ENCODE measurements at places on chromosomes 13 and 19.

DNA sequence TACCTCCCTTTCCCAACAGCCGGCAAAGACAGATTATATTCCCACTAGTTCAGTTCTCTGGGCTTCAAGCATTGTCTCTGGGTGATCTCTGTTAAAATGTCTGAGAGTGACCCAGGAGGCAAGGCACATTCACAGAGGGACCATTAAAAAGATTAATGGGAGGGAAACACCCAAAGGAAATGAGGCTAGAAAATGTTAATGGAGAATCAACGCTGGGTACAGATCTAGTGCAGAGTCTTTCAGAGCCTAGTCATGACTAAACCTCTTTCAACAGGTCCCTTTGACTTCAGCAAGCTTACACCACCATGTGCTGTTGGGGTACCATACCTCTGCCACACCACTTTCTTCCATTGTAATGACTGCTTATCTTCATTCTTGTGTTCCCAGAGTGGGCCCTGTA lies 358.6 kb downstream of the DCT start:
- H3K4me3 ChIP-seq: no peak overlapping the region
- no peaks in the 10 kb centered on the region for H3K27me3 ChIP-seq
- H3K4me1 ChIP-seq: no peaks in the 10 kb centered on the region
- H3K27ac ChIP-seq: no peak overlapping the region

- H3K4me3 ChIP-seq: no peak overlapping the region
- DNase-seq: no peak
- H3K4me1 ChIP-seq: no peaks in the 10 kb centered on the region
- no peak overlapping the region for H3K27ac ChIP-seq
- no peaks in the 10 kb centered on the region for H3K27me3 ChIP-seq
- H3K36me3 ChIP-seq: peaks cover 8% of the 10 kb centered on the region
Measured at GRCh38 chr13:113955235-113955634, 18.6 kb downstream of the C13orf46 start.

GRCh38 chr13:113832205-113832604 lies 31.7 kb downstream of the GAS6 start:
- no peak for DNase-seq
- H3K36me3 ChIP-seq: no peaks in the 10 kb centered on the region
- no peaks in the 10 kb centered on the region for H3K4me1 ChIP-seq
- no peak overlapping the region for H3K4me3 ChIP-seq
- H3K27ac ChIP-seq: no peak overlapping the region
- no peaks in the 10 kb centered on the region for H3K27me3 ChIP-seq

GRCh38 chr19:16458391-16459341 lies 13.1 kb downstream of the EPS15L1 start:
- no peak for DNase-seq
- H3K4me3 ChIP-seq: no peak overlapping the region
- no peaks in the 10 kb centered on the region for H3K27me3 ChIP-seq
- H3K27ac ChIP-seq: no peak overlapping the region
- H3K36me3 ChIP-seq: no peaks in the 10 kb centered on the region
- peaks cover 29% of the 10 kb centered on the region for H3K4me1 ChIP-seq

DNA sequence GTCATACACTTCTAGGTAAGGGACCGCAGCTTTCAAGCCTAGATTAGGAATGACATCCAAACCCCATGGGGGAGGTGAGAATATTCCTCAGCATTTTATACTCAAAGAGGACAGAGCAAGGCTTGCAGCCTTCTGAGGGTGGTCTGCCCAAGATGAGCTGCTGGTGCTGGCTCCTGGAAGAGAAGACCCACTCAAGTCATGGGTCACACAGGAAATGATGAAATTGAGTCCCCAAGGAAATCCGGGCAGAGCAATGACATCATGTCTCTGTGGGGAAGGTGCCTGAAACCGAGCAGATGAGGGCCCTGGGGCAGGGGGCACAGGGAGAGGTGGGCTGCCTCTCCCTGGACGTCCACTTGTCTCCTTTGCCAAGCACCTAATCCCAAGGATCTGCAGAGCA lies 468.7 kb downstream of the TSHZ3 start:
- no peaks in the 10 kb centered on the region for H3K4me1 ChIP-seq
- no peak overlapping the region for H3K27ac ChIP-seq
- no peaks in the 10 kb centered on the region for H3K36me3 ChIP-seq
- no peak for DNase-seq
- no peaks in the 10 kb centered on the region for H3K27me3 ChIP-seq

DNA sequence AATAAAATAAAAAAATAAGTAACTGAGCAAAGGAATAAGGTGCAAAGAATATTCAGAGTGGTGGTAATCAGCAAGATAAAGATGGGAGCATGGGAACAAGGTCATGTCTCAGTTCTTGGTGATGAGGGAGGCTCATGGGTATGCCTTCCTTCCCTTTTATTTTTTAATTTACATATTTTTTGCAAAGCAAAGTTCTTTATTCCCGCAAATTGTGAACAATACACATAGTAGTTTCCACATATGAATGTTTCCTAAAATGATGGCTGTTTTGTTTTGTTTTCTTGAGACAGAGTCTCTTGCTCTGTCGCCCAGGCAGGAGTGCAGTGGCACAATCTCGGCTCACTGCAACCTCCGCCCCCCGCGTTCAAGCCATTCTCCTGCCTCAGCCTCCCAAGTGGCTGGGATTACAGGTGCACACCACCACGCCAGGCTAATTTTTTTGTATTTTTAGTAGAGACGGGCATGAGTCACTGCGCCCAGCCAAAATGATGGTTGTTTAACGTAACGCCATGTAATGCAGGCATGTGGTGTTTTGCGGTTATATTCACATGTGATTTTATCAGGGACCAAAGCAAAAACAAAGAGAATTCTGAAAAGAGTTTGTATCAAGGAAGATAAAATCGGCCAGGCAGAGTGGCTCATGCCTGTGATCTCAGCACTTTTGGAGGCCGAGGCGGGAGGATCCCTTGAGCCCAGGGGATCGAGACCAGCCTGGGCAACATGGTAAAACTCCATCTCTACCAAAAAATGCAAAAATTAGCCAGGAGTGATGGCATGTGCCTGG lies 4.5 kb upstream of the ADGRE2 start:
- no peak overlapping the region for H3K4me3 ChIP-seq
- H3K4me1 ChIP-seq: peaks cover 14% of the 10 kb centered on the region
- H3K36me3 ChIP-seq: no peaks in the 10 kb centered on the region
- no peaks in the 10 kb centered on the region for H3K27me3 ChIP-seq

DNA sequence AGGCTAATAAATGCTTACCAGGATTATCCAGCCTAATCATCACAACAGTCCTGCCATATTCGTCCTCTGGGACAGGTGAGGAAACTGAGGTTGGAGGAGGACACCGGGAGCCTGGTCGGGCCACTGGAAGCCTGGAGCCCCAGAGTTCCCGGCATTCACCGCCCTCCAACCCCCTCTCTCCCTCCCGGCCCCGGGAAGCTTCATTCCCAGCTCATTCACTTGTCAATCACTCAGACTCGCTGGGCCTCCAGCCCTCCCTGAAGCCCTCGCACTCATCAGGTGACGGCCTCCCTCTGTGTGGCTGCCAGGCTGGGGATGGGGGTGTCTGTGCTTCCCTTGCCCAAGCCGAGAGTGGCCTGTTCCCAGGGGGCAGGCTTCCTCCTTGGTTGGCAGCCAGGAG lies 22.5 kb upstream of the ZNF99 start:
- H3K27me3 ChIP-seq: no peaks in the 10 kb centered on the region
- no peak overlapping the region for H3K27ac ChIP-seq
- no peaks in the 10 kb centered on the region for H3K4me1 ChIP-seq
- DNase-seq: no peak
- H3K4me3 ChIP-seq: no peak overlapping the region

GRCh38 chr19:16455489-16455888 lies 16.3 kb downstream of the EPS15L1 start:
- H3K27ac ChIP-seq: no peak overlapping the region
- no peaks in the 10 kb centered on the region for H3K27me3 ChIP-seq
- no peaks in the 10 kb centered on the region for H3K36me3 ChIP-seq

GRCh38 chr13:98273067-98273823 lies 96.2 kb upstream of the RNF113B start:
- no peak for DNase-seq
- no peaks in the 10 kb centered on the region for H3K36me3 ChIP-seq
- no peak overlapping the region for H3K27ac ChIP-seq
- H3K27me3 ChIP-seq: no peaks in the 10 kb centered on the region

DNA sequence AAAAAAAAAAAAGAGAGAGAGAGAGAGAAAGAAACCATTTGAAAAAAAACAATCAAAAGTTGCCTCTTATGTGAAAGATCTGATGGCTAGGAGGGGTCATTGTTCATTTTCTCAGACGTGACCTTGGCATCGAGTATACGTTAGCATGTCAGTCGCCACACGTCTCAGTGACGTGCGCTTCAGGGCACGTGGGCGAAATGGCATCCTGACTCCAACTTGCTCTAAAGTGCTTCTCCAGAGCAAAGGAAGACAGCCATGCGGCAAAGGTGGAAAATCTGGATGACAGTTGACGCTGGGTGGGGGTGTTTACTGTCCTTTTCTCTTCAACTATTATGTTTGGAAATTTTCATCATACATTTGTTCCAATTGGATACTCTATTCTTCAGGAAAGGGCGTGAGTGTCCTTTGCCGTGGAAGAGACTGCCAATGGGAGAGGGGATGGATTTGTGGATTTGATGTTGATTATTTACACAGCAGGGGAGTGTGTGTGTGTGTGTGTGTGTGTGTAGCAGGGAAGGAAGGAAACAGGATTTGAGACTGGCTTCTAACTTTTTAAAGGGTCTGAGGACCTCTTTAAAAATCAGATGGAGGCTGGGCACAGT lies 25.0 kb downstream of the KLF2 start:
- H3K27me3 ChIP-seq: no peaks in the 10 kb centered on the region
- no peaks in the 10 kb centered on the region for H3K36me3 ChIP-seq

GRCh38 chr19:12217332-12217731 lies 54.4 kb downstream of the ZNF136 start:
- no peak overlapping the region for H3K27ac ChIP-seq
- no peaks in the 10 kb centered on the region for H3K36me3 ChIP-seq
- no peak for DNase-seq
- H3K4me1 ChIP-seq: no peaks in the 10 kb centered on the region

DNA sequence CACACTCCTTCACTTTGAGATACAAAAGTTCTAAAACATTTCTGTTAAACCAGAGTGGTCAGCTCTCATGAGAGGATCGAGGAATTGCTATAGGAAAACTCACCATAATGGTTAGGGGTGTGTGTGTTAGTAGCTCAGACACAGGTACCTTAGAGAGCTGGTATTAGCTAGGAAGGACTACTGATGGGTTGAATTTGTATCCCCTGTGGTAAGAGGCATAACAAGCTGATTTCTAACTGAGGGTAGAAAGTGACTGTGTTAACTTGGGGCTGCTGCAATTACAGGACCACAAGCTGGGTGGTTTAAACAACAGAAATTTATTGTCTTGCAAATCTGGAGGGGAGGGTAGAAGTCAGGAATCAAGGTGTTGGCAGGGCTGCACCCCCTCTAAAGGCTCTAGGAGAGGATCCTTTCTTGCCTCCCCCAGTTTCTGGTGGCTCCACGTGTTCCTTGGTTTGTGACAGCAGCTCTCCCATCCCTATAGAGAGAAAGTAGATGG lies 17.4 kb downstream of the LEUTX start:
- no peaks in the 10 kb centered on the region for H3K27me3 ChIP-seq
- no peak overlapping the region for H3K27ac ChIP-seq
- no peaks in the 10 kb centered on the region for H3K36me3 ChIP-seq
- H3K4me1 ChIP-seq: peaks cover 3% of the 10 kb centered on the region
- no peak for DNase-seq
- H3K4me3 ChIP-seq: no peak overlapping the region

DNA sequence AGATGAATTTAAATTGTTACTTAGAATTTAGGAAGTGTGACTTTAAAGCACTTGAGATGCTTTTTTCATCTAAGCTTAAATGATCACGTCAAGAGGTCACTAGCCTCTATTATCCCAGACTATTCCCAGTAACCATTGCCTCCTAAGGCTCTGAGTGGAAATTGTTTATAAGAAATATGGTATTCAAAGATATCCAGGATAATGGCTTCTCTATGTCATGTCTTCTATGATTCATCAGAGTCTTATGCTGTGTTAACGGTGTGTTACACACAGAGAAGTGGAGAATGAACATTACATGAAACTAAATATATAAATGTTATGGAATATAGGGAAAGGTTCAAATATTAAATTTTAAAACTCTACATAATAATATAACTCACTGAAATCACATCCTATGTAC lies 79.8 kb upstream of the NBEA start:
- no peak overlapping the region for H3K4me3 ChIP-seq
- no peaks in the 10 kb centered on the region for H3K4me1 ChIP-seq
- no peaks in the 10 kb centered on the region for H3K27me3 ChIP-seq
- no peak overlapping the region for H3K27ac ChIP-seq
- H3K36me3 ChIP-seq: no peaks in the 10 kb centered on the region
- DNase-seq: no peak

- H3K4me3 ChIP-seq: no peak overlapping the region
- no peaks in the 10 kb centered on the region for H3K4me1 ChIP-seq
- H3K36me3 ChIP-seq: no peaks in the 10 kb centered on the region
- DNase-seq: no peak
- H3K27ac ChIP-seq: no peak overlapping the region
Measured at GRCh38 chr13:101398920-101399319, 17.4 kb downstream of the NALCN start.

DNA sequence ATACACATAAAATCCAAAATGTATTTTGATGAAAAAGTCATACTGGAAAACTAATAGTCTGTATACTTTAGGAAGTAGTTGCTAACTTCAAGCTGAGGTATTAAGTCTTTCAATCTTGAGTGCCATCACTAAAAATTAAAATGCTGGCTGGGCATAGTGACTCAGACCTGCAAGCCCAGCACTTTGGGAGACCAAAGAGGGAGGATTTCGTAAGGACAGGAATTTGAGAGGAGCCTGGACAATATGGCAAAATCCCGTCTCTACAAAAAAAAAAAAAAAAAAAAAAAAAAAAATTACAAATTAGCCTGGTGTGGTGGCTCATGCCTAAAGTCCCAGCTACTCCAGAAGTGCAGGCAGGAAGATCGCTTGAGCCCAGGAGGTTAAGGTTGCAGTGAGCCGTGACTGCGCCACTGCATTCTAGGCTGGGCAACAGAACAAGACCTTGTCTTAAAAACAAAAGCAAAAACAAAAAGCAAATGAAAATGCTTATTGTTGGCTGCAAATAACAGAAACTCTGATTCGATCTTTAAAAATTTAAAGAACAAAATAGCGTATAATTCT lies 1994.2 kb upstream of the PCDH20 start:
- no peak overlapping the region for H3K27ac ChIP-seq
- DNase-seq: no peak
- H3K4me3 ChIP-seq: no peak overlapping the region
- H3K27me3 ChIP-seq: no peaks in the 10 kb centered on the region

DNA sequence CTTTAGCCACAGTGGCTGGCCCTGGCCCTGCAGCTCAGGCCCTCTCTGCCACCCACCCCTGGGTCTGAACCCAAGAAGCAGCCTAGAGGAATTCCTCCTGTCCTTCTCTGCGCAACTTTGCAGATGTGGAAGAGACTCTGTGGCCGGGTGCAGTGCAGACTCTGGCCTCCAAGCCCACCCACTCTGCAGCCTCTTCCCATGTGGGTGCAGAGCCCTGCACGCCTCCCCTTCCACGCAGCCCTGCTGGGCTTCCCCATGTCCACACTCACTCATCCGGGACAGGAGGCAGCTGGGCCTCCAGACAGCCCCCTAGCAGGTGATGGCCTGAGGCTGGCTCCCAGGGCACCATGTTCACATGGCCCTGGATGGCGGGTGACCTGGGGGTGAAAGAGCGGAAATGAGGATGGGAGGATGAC lies 2.5 kb downstream of the TEX29 start:
- DNase-seq: no peak
- no peaks in the 10 kb centered on the region for H3K36me3 ChIP-seq

- H3K27me3 ChIP-seq: no peaks in the 10 kb centered on the region
- H3K4me3 ChIP-seq: no peak overlapping the region
- no peak for DNase-seq
- H3K36me3 ChIP-seq: peaks cover 15% of the 10 kb centered on the region
- H3K27ac ChIP-seq: no peak overlapping the region
Measured at GRCh38 chr19:10768936-10769335, 51.1 kb downstream of the DNM2 start.

GRCh38 chr19:49133621-49134454 lies 14.5 kb downstream of the PPFIA3 start:
- peak; percentile 56 for DNase-seq
- no peak overlapping the region for H3K4me3 ChIP-seq

Data from CD4-positive, alpha-beta memory T cell (primary cell).